ENCODE measurements at places on chromosomes 12 and 14. TPM values are rescaled to one million over a fixed set of nuclear protein-coding genes. Genes with fewer than 3 reads are reported as not detected.

Gene MYH6
- total RNA-seq: 0.14 TPM

Gene NOXRED1
- 0.66 TPM for total RNA-seq

Gene TSHR
- total RNA-seq: not detected

Gene KRT77
- not detected for total RNA-seq

Gene STON2
- total RNA-seq: 0.05 TPM

Gene ADGRD1
- total RNA-seq: 2.3 TPM

Gene OR10G3
- total RNA-seq: not detected

Gene PPP1R36
- not detected for total RNA-seq

Gene MANSC4
- not detected for total RNA-seq

Gene AMHR2
- not detected for total RNA-seq

Gene TCL1B
- not detected for total RNA-seq

Gene DEGS2
- 2.6 TPM for total RNA-seq

Gene GZMB
- 3,062 TPM for total RNA-seq

Gene MIP
- not detected for total RNA-seq

Gene SERPINA9
- not detected for total RNA-seq

Gene ANKS1B
- total RNA-seq: 0.19 TPM

Gene CISTR
- total RNA-seq: not detected

Gene MED13L
- 38.5 TPM for total RNA-seq

Gene FAM161B
- total RNA-seq: 1.2 TPM

Gene ERP27
- total RNA-seq: 1.7 TPM

Gene CPNE6
- not detected for total RNA-seq

Gene RNASE4
- total RNA-seq: 0.50 TPM

Gene CLEC14A
- total RNA-seq: not detected

Gene KCNJ8
- total RNA-seq: not detected

Gene SLC10A1
- not detected for total RNA-seq

Gene ANGEL1
- 15.8 TPM for total RNA-seq

Gene UNC119B
- 20.1 TPM for total RNA-seq

Gene AQP2
- not detected for total RNA-seq

Gene GPR84
- total RNA-seq: 1.7 TPM

Gene HNF1A
- not detected for total RNA-seq

Gene RNF10
- 184 TPM for total RNA-seq

Gene AMIGO2
- 17.1 TPM for total RNA-seq

Gene SLCO1C1
- not detected for total RNA-seq

Gene CCDC59
- 137 TPM for total RNA-seq

Gene TRPV4
- total RNA-seq: not detected

Gene KLRF1
- not detected for total RNA-seq

Gene CCDC177
- total RNA-seq: not detected

Gene GDF3
- total RNA-seq: not detected

Gene GNB3
- 0.76 TPM for total RNA-seq

Gene NID2
- not detected for total RNA-seq

Gene NUAK1
- total RNA-seq: not detected

Gene KRT74
- total RNA-seq: not detected

Gene OR4E2
- not detected for total RNA-seq

Gene TMPRSS12
- total RNA-seq: not detected

Gene PPP4R3A
- 122 TPM for total RNA-seq

Gene BTBD6
- total RNA-seq: 23.2 TPM

Gene RPL41
- total RNA-seq: 5,101 TPM

All from activated CD4-positive, alpha-beta T cell treated with anti-CD3 and anti-CD28 coated beads for 36 hours (primary cell).